ENCODE measurements at places on chromosomes 1 and 21.

- DNase-seq: no peak
These were observed 28.2 kb upstream of the TRAPPC10 start for GRCh38 chr21:43983860-43984420.

GRCh38 chr1:169741666-169742394 is 8.0 kb upstream of the SELE start:
- DNase-seq: peak; percentile 83

GRCh38 chr21:25179116-25179515 is 428.2 kb downstream of the MRPL39 start:
- peak; percentile 26 for DNase-seq

- no peak for DNase-seq
These were observed 365.8 kb downstream of the VAV3 start for GRCh38 chr1:107599220-107599619.

GRCh38 chr1:185351734-185352466 is 34.9 kb upstream of the IVNS1ABP start:
- peak; percentile 58 for DNase-seq

DNA sequence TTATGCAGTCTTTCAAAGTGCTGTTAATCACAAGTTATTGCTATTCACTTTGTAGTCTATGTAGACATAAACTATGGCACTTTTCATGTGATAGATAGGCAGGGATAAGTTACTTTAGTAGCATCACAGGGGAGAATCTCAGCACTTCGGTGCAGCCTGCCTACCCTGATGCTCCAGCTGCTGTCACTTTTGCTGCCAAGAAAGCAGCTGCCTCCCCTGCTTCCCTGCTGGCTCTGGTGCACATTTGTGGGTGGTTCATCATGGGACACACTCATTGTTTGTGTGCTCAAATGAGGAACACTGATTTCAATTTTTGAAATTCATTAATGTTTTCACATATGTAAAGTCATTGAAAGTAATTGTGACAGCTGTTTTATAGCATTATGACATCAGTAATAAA is 272.6 kb downstream of the S1PR1 start:
- DNase-seq: no peak

DNA sequence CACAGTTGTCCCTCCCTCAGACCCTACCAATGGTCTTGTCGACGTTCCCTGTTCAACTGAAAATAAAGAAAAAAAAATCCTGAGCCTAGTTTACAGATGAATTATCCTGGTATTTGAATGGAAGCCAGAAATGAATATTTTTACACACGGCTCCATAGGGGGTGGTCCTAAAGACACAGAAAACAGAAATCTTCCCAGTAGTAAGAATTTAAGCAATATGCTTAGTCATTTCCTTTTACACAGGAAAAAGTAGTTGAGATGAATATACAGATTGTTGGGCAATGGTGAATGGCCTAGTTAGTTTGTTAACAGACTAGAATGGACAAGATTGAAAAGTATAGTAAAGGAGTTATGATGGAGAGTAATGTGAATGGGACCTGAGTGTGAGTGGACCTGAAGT is 67.4 kb downstream of the RGS18 start:
- DNase-seq: peak; percentile 94

- DNase-seq: no peak
These were observed 22.7 kb downstream of the COL6A1 start for GRCh38 chr21:46004168-46004861.

DNA sequence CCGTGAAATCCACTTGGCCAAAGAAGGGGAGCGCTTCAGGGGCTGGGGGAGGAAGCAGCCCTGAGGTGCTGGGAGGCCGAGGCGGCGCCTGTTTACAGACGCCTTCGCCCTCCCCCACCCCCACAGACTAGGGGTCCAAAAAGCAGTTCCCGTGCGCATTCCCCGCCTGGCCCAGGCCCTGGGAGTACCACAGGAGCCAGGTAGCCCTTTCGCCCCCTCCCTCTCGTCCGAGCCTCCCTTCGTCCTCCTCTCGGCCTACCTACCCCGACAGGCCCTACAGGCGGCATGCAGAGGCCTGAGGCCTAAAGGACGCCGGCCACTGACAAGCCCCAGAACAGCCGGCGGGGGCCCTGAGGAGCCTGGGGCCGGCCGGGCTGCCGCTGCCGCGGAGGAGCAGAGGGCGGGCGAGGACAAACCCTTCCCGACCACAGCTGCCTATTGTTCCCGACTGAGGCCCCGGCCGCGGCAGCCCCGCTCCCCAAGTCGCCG is 522 bp downstream of the RC3H1 start:
- peak; percentile 57 for DNase-seq

- no peak for DNase-seq
These were observed 23.6 kb downstream of the POU2F1 start for GRCh38 chr1:167244244-167244643.

- no peak for DNase-seq
These were observed 245.3 kb downstream of the RERE start for GRCh38 chr1:8572106-8572505.

Measured in choroid plexus epithelial cell (primary cell).